ENCODE measurements at places on chromosomes 3 and 15.

DNA sequence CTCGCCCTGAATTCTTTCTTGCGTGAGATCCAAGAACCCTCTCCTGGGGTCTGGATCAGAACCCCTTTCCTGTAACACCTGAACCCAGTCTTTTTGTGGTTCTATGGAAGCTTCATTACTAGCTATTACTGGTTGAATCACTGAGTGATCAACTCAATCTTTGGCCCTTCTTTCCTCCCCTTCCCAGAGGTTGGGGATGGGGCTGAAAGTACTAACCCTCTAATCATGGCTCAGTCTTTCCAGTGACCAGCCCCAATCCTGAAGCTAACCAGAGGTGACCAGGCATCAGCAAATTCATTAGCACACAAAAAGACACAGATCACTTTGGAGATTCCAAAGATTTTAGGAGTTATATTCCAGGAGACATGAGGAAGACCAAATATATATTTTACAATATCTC, 39.5 kb downstream of the HERC1 start:
- DNase-seq, result no peak

- no peak for DNase-seq
Measured at GRCh38 chr3:139443186-139443585, 33.1 kb downstream of the RBP2 start.

- no peak for DNase-seq
Measured at GRCh38 chr3:158809642-158810041, 7.8 kb downstream of the MFSD1 start.

DNA sequence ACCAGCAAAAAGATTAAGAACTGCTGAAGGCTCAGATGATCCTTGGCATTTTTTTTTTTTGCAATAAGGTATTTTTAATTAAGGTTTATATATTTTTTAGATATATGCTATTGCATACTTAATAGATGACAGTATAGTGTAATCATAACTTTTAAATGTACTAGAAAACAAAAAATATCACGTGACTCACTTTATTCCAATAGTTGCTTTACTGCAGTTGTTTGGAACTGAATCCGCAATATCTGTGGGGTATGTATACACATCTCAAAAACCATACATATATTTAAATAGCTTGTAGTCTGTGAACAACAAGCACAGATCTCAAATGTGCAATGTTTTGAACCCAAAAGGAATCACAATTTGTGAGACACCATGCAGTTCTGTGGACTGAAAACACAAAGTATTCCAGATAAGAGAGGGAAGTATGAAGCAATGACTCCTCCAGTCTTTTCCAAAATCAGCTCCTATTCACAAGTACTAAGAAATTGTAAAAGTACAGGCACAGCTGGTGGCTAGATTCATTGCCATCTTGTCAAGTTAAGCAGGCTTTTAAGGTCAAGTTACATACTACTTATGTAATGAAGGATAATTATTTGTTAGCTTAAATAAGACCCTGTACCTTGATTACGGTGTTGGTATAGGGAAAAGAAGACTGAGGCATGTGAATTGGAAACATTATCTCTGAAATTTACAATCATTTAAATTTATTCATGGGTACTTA, 331.1 kb downstream of the TBC1D5 start:
- no peak for DNase-seq

- DNase-seq, result no peak
Measured at GRCh38 chr3:132638706-132639105, 20.9 kb downstream of the ACAD11 start.

- no peak for DNase-seq
Measured at GRCh38 chr15:73650416-73651126, 17.4 kb upstream of the NPTN start.

DNA sequence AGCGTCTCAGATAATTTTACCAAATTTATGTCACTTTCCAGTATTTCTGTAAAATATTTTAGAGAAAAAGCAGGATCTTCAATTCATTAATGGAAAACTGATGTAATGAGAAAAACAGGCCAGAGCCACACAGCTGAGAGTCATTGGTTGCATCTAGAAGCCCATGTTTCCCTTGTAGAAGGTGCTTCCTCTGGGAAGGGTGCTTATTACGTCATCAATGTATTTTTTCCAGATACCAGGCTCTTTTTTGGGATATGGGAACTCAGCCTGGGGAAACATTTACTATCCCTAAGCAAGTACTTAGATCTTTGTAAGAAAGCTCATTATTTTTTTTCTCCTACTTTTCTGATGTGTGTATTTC, 89.1 kb upstream of the PHLDB2 start:
- no peak for DNase-seq

- no peak for DNase-seq
Measured at GRCh38 chr3:58414538-58415197, 19.0 kb downstream of the PDHB start.

GRCh38 chr15:47964229-47964628, 156.6 kb upstream of the SLC24A5 start:
- DNase-seq, result no peak

GRCh38 chr3:150697646-150698045, 6.1 kb downstream of the ERICH6 start:
- DNase-seq, result no peak

- DNase-seq, result no peak
Measured at GRCh38 chr15:85289677-85290365, 90.6 kb upstream of the AKAP13 start.

- DNase-seq, result no peak
Measured at GRCh38 chr15:62306851-62307504, 141.9 kb upstream of the C2CD4B start.

DNA sequence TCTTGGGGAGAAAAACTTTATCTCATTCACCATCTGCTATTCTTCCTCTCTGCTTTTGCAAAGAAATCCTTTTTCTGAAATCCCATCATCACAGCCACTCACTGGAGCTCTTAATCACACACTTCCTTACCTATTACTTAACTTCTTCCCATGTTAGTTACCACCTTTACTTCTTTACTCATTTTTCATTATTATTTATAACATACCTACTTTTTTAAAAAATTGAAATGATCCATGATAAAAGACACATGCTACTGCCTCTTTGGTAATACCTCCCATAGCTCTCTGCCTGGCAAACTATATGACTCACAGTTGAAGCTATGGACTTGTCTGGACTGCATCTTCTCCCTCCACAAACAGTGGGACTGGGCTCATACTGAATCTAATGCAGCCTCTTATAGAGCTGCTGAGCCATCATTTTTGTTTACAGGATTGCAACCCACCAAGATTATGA, 150.3 kb downstream of the TNIK start:
- DNase-seq, result no peak

- DNase-seq, result no peak
Measured at GRCh38 chr15:64558460-64559179, 98.2 kb downstream of the ZNF609 start.

Data from breast epithelium (tissue), 4 donors.